ENCODE measurements at places on chromosomes 12 and 14.

- peak; percentile 49 for DNase-seq
Measured at GRCh38 chr14:24426912-24427536, 2.4 kb downstream of the CBLN3 start.

DNA sequence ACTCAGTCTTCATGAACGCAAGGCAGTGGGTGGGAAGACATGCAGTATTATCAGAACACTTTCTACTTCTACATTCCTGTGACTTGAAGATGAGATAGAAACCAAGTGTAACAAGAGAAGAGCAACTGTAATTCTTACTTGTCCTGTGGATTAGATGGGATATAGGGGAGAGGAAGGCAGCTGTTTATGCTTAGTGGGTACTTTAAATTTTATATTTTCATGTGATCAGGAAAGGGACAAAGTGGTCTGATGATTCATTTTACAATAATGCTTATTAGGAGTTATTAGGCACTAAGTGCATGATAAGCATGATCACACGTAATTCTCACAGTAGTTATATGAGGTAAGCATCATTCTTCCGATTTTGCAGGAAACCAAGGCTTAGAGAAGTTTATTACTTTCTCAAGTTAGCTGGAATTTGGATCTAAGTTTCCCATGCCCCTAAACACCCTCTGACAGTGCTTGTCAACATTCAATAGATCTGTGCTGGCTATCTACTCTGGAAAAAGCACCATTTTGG is 52.7 kb downstream of the PTGER2 start:
- no peak for DNase-seq

DNA sequence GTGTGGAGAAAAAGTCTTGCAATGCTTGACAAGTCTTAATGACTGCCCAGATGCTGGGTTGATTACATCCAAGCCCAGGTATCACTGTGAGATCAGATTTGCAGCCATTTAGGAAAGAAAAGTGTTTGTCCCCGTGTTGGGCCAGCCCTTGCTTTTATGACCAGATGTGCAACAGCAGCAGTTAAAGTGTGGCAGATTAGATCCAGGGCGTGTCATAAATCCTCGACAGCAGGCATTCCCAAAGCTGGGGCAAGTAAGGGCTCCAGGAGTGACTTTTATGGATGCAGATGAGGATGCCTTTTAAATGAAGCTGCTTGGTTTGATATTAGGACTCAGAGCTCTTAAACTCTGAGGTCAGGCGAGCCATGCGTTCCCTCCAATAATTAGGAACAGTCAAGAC is 1.7 kb downstream of the SMOC1 start:
- DNase-seq: no peak

DNA sequence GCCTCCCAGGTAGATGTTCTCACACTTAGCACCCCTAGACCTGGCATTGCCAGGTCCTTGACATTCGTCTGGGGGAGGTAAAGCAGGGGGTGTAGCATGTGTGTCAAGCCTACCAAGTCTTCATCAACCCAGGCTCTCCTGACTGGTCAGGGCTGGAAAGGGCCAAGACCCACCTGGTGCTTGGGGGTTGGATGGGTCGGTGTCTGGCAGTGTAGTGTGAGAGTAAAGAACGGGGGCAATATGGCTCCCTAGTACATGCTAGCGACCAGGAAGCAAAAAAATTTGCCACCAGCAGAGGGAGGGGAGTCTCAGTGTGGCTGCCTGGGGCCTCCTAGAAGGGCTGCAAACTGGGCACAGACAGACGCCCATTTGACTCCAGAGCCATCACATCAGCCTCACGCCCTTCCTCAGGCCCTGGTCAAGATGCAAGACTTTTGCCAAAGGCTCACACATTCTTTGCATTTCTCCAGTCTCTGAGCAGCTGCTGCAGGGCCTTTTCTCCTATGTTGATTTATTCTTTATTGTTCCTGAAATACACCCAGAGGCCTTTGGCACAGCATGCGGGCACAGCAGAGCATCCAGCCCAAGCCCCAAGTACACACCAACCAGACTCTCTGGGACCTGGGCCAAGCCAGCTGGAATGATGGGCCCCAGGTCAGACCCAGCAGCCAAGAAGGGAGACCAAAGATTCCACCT is 38.3 kb upstream of the PNMA1 start:
- DNase-seq: no peak

- DNase-seq: no peak
Measured at GRCh38 chr14:33679025-33679424, 271.8 kb downstream of the EGLN3 start.

Measured in Jurkat, Clone E6-1 (cell line).